ENCODE measurements at places on chromosomes 3 and 15. TPM values are rescaled to one million over a fixed set of nuclear protein-coding genes. Genes with fewer than 3 reads are reported as not detected.
A peak's percentile ranks its signal among the peaks of the same experiment; 100 is the strongest.

- no peak for DNase-seq
- H3K27me3 ChIP-seq = peaks cover 4% of the 10 kb centered on the region
- H3K36me3 ChIP-seq = no peaks in the 10 kb centered on the region
- no peaks in the 10 kb centered on the region for H3K4me1 ChIP-seq
Measured at GRCh38 chr15:59751552-59752413, 62.7 kb upstream of the BNIP2 start.

- H3K27ac ChIP-seq = no peak overlapping the region
- H3K4me3 ChIP-seq = no peak overlapping the region
- H3K4me1 ChIP-seq = no peaks in the 10 kb centered on the region
- no peak for DNase-seq
Measured at GRCh38 chr15:78850941-78851755, 21.5 kb upstream of the MORF4L1 start.

GRCh38 chr3:175129126-175129525, 270.0 kb downstream of the NAALADL2 start:
- DNase-seq = no peak
- no peak overlapping the region for H3K27ac ChIP-seq
- H3K4me3 ChIP-seq = no peak overlapping the region
- no peaks in the 10 kb centered on the region for H3K4me1 ChIP-seq
- no peaks in the 10 kb centered on the region for H3K27me3 ChIP-seq
- H3K36me3 ChIP-seq = no peaks in the 10 kb centered on the region

DNA sequence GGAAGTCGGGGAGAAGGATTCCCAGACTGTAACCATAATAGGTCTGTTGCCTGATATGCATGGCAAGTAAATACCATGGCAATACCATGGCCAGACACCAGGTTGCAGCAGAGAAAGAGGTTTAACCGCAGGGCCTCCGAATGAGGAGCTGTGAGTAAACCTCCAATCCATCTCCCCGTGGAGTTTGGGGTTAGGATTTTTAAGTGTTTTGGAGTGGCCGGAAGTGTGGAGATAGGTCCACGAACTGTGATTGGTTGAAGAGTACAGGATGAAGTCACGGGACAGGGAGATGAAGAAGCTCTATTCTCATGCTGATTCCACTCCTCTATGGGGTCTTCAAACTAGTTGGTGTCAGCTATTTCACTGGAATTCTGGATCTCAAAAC, 127.9 kb downstream of the ST8SIA2 start:
- no peaks in the 10 kb centered on the region for H3K4me1 ChIP-seq
- H3K27me3 ChIP-seq = no peaks in the 10 kb centered on the region
- peak; percentile 74 for DNase-seq
- H3K36me3 ChIP-seq = no peaks in the 10 kb centered on the region
- no peak overlapping the region for H3K4me3 ChIP-seq
- no peak overlapping the region for H3K27ac ChIP-seq

DNA sequence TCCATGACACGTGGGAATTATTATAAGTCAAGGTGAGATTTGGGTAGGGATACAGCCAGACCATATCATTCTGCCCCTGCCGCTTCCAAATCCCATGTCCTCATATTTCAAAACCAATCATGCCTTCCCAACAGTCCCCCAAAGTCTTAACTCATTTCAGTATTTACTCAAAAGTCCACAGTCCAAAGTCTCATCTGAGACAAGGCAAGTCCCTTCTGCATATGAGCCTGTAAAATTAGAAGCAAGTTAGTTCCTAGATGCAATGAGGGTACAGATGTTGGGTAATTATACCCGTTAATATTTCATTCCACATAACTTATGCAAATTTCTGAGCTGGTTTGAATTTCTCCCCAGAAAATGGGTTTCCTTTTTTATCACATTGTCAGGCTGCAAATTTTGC, 47.7 kb downstream of the RNF111 start:
- peaks cover 8% of the 10 kb centered on the region for H3K36me3 ChIP-seq

GRCh38 chr3:167880183-167880582, 144.7 kb downstream of the SERPINI1 start:
- no peak for DNase-seq
- H3K36me3 ChIP-seq = no peaks in the 10 kb centered on the region
- no peaks in the 10 kb centered on the region for H3K27me3 ChIP-seq
- H3K27ac ChIP-seq = no peak overlapping the region

ERC2 gene
- total RNA-seq = 1.5 TPM

All from adrenal gland (tissue), 19 donors.